ENCODE measurements at places on chromosomes 2 and 18.

- no peak for DNase-seq
Measured at GRCh38 chr2:50514901-50515300, 517.0 kb downstream of the NRXN1 start.

GRCh38 chr2:17871639-17872038 is 6.8 kb upstream of the KCNS3 start:
- DNase-seq: no peak

GRCh38 chr18:76670564-76671288 is 151.6 kb upstream of the ZNF236 start:
- DNase-seq: no peak

DNA sequence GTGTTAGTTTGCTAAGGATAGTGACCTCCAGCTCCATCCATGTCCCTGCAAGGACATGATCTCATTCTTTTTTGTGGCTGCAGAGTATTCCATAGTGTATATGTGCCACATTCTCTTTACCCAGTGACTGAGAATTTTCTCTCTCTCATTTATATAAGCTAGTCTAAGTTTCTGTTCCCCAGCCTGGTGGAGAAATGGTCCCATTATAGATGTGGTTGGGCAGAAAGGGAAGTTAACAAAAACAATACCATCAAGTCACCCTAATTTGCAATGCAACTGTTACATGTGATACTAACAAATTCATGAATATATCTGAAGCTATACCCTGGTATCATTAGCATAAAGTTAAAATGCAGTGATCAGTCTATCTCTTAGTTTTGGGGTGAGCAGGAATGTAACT is 54.0 kb downstream of the DNER start:
- DNase-seq: no peak

DNA sequence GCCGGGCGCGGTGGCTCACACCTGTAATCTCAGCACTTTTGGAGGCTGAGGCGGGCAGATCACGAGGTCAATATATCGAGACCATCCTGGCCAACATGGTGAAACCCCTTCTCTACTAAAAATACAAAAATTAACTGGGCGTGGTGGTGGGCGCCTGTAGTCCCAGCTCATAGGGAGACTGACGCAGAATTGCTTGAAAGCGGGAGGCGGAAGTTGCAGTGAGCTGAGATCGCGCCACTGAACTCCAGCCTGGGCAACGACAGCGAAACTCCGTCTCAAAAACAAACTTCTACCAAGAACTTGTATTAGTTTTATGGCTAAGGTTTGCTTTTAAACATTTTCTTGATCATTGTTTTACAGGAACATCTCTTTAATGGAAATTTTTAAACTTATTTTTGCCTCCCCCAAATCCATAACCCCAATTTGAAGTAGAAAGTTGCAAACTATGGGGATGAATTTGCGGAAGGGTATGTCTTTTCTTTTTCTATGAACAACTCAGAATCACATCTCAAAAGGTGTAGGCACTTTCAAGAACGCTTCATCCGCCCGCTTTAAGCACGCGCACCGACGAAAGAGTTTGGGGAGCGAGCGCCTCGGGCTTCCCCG is 46.8 kb upstream of the PTMA start:
- DNase-seq: no peak

DNA sequence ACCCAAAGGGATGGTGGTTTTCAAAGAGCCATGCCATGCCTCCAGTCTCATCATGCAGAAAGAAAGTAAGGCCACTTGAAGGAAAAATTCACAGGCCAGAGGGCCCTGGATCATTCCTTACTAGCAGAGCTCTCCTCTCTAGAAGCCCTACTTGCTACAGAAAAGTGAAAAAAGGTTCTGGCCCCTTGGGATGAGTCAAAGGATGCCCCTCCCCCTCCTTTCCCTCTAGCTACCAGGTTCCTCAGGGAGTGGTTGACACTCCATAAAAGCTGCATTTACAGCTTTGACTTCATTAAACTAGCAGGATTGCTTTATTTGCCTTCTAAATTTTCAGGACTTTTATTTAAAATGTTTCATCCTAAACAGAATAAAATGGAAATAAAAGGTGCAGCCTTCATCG is 21.2 kb downstream of the OSR1 start:
- no peak for DNase-seq

DNA sequence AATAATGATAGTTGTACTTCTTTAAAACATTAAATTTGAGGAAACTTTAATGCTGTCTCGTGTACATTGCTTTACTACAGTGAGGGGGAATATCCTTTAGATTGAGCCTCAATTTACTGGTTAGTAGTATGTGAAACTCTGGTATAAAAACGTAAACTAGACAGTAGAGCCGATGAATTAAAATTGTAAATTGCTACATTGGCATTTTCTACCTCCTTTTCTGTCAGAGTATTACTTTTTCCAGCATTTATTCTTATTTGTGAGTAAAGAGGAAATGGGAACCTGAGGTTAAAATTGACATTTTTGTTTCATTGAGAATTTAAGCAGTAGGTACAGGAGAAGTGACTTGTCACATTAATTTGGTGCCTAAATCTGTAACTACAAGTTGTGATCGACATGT is 128.2 kb downstream of the MIB1 start:
- no peak for DNase-seq

GRCh38 chr2:144570566-144570965 is 50.6 kb upstream of the ZEB2 start:
- no peak for DNase-seq

DNA sequence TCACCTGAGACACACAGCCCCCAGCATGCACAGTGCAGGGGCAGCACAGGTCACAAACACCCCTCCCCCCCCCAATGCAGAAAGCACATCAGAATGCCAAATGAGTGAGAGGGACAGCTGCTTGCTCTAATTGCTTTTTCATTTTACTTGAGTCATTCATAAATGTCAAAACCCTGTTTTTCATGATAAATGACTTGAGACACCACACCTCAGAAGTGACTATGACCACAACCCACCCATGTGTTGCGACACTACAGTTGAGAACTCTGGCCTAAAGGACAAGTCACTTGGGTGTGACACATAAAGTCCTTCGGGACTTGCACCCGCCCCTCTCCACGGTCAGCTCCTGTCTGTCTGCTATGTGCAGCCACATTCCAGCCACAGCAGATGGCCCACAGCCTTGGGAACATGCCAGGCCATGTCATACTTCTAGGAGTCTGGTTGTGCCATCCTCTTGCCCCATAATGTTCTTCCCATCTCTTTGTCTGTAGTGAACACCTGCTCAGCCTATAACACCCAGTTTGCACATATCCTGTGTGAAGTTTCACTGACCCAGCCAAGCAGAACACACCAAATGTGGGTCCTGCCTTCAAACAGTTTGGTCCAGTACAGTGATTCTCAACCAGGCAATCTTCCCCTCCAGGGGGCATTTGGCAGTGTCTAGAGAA is 30.2 kb upstream of the RIOK3 start:
- DNase-seq: no peak
